ENCODE measurements at places on chromosomes 12 and 14.
A peak's percentile ranks its signal among the peaks of the same experiment; 100 is the strongest.

GRCh38 chr12:6944381-6945186 lies 762 bp downstream of the C12orf57 start:
- DNase-seq = no peak

- no peak for DNase-seq
Observed at GRCh38 chr12:106840243-106840642, 65.8 kb downstream of the RIC8B start.

- DNase-seq = no peak
Observed at GRCh38 chr12:104802208-104802607, 155.9 kb downstream of the SLC41A2 start.

- no peak for DNase-seq
Observed at GRCh38 chr12:7716381-7716780, 5.1 kb downstream of the DPPA3 start.

GRCh38 chr14:30193845-30194501 lies 266.3 kb upstream of the PRKD1 start:
- peak; percentile 70 for DNase-seq

GRCh38 chr12:47799357-47799955 lies 20.2 kb downstream of the HDAC7 start:
- DNase-seq = no peak

Data from non-pigmented ciliary epithelial cell (primary cell).